ENCODE measurements at places on chromosomes 3 and 15.

GRCh38 chr3:73546961-73547360 lies 77.8 kb downstream of the PDZRN3 start:
- DNase-seq: no peak

DNA sequence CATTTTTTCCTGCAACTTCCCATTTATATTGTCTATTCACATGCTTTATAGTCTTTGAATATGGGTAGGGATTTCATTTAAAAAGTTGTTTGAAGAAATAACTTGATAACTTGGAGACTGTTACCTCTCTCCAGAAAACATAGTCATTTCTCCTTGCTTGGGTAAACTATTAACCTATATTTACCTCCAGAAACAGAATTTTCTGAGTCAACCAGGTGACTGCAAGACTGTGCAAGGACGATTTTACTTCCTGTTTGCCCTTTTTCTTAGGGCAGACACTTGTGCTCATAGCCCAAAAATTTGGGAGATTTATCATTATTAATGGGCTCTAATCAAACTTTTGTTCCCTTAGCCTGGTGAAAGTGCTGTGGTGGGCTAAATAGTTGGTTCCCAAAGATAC lies 14.3 kb upstream of the MOBP start:
- DNase-seq: no peak

GRCh38 chr3:24365168-24365567 lies 129.5 kb downstream of the THRB start:
- DNase-seq: no peak

DNA sequence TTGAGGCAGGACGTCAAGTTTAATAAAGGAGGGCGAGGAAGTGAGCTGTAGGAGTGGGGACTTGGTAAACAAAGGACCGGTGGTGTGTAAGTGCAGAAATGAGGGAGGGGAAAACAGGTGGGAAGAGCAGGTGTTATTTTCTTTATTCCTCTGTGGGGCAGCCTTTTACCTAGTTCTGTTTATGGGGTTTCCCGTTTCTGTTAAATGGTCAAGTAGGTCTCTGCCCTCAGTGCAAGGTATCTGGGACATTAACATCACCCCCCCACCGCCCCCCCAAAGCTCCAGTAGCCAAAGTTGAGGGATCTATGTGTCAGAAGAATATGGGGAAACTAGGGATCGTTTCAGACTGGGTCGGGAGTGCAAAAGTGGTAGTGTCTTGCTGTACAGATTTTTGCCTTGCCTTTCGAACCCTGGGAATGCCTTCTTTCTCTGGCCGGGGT lies 893 bp downstream of the MGA start:
- DNase-seq: no peak

DNA sequence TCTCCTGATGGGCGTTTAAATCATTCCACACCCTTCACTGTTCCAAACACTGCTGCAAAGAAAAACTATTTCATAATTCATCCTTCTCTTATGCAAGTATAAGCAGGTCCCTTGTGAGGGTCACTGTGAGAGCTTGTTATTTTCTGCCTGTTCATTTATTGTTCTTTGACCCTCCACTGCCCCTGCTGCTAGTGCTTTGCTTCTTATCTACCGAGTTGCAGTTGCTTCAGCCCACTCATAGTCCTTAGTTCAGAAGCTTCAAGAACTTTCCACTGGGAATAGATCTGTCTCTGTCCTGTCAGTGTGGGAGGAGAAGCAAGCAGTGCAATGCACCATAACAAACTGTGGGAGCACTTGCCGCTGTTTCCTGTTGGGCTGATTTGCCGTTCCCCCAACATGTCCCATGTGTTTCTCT lies 39.8 kb downstream of the RIOX2 start:
- DNase-seq: no peak

- no peak for DNase-seq
Measured at GRCh38 chr15:47299846-47300434, 417.4 kb upstream of the SEMA6D start.

DNA sequence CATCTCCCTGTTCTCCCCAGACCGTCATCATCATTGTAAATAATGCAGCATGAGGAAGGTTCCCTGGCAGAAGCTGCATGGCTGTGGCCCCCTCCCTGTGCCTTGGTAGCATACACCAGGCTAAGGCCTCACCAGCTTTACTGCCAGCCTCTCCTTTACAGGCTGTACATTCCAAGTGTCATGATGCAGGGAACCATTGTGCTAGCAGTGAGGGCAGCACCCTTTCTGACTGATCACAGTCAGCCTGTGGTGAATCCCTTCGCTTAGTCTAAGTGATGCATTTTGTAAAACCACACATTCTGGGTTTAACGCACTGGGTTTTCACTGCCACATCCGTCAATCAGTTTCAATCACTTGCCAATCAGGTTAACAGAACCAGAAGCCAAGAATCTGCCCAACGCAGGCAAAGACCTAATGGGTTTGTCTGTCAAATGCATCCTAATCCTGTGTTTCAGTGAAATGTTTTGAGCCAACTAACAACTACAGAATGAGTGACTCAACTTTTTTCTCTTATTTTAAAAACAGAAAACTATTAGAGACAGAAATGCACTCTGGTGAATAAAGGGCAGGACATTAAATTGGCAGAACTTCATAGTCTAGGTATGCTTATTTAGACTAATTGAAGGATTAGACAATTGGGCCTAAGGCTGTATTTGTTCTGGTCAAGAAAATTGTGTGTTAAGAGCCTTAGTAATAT lies 225.9 kb upstream of the DPH6 start:
- no peak for DNase-seq

GRCh38 chr15:62035256-62035924 lies 24.9 kb downstream of the VPS13C start:
- no peak for DNase-seq

DNA sequence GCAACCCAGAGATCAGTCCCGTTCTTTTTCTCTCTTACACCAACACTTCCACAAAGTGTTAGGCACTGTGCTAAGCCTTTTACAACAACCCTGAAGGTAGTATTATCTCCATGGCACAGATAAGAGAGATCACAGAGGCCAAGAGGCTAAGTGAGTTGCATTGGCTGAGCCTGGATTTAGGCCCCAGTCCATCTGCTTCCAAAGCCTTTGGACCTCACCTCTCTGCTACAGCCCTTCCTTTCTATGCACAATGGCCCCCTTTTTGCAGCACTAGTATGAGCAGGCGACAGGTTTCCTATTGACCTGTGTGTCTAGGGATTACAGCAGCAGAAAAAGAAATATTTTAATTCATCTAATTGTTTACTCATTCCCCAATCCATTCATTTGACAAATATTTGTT lies 76.2 kb downstream of the CRYGS start:
- DNase-seq: no peak

DNA sequence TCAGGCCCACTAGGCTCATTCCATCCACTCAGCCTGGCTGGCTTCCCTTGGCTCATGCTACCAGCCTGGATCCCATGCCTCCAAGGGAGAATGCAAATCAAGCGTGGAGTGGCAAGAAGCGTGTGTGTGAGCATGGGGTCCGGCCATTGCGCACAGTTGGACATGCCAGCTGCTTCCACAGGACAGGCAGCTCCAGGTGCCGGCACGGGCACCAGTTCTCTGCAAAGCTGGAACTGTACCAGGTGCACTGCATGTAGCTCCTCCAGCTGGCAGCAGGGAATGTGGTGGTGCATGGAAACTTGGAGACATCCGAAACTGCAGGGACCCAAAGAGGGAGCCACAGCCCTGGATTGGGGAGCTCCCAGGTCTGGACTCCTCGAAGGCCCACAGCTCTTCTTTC lies 449.8 kb downstream of the EPHA6 start:
- no peak for DNase-seq

- no peak for DNase-seq
Measured at GRCh38 chr3:172364374-172365027, 83.8 kb downstream of the GHSR start.

- DNase-seq: no peak
Measured at GRCh38 chr3:83934192-83935021, 1024.4 kb upstream of the CADM2 start.

GRCh38 chr3:9392041-9392440 lies 5.4 kb upstream of the SETD5 start:
- DNase-seq: no peak

DNA sequence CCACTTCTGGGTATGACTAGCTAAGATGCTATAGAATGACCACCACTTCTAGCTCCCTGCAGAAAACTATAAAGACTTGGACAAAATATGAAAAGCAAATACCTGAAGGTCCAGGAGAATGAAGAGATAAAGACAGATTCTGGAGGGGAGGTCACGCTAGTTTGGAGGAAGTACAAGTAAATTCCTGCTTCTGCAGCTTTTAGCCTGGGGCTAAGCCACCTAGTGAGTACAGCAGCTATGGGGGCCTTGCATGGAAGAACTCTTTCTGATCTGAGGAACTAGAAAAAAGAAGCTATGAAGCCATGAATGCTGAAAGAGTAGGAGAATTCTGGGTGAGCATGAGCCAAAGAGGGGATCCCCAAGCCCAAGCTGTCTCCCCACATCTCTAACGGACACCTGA lies 29.8 kb downstream of the NRG4 start:
- DNase-seq: no peak

GRCh38 chr3:46861605-46862368 lies 1.5 kb downstream of the MYL3 start:
- DNase-seq: no peak

- no peak for DNase-seq
Measured at GRCh38 chr15:66981771-66982170, 83.6 kb upstream of the SMAD3 start.
